SIG-M5 (cell line): ENCODE measurements at places on chromosomes 5 and 9.

DNA sequence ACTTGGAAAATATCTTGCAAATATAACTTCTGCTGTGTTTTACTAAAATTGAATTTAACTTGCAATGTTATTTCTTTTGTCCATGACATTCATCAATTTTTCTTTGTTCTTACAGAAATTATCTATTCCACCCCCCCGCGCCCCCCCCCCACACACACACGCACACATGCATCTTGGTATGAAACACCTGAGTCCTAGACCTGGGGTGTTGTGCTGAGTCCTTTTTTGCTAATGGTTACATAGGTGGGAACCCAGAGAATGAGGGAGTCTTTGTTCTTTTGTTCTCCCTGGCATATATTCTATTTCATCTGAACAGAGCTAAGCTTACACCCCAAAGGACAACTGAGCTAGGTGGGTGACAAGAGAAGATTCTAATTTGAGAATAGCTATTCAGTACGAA lies 308.9 kb downstream of the CWC27 start:
- DNase-seq, result no peak

GRCh38 chr5:58886315-58887207 lies 303.7 kb downstream of the RAB3C start:
- no peak for DNase-seq

DNA sequence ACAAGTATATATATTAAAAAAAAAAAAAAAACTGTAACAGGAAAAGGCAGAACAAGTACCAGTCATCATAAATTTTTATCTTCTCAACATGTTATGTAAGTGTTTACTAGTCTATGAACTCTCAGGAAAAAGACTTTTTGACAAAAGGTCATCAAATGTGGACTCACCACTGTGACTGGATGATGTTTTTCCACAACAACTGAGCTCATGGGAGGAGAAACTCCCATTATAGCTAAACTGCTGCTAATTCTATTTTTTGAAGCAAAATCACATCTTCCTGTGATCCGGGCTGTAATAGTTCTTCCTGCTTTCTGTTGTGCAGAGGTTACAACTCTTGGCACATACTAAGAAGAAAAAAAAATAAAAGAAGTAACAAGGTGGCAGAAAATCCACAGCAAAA lies 39.6 kb downstream of the POC5 start:
- no peak for DNase-seq

DNA sequence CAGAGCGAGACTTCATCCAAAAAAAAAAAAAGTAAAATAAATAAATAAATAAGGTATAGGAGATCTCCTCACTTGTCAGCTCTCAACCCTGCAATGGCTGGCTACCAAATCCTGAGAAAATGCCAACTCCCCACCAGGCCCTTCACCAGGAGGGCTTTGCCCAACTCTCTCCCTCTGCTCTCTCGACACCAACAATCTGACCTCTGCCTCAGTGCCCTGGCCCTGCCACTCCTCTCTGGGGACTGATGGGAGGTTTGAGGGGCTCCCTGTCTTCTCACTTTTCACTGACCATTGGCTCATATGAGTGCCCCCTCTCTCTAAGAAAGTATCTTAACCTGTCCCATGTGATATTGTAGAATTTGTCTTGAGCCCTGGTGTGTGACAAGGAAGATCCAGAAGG lies 52.6 kb upstream of the SH3PXD2B start:
- DNase-seq, result no peak

DNA sequence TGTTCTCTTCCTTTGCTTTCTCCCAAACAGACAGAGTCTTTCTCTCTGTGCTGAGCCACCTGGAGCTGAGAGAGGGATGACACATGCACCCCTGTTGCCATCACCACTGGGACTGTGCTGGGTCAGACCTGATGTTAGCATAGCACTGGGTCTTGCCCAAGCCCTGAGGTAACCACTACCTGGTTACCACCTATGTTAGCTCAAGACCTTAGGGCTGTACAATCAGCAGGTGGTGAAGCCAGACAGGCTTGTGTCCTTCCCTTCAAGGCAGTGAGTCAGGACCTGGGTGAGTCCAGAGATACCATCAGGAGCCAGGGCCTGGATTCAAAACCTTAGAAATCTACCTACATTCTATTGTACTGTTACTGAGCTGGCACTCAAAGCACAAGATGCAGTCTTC lies 32.1 kb downstream of the FST start:
- DNase-seq, result no peak

DNA sequence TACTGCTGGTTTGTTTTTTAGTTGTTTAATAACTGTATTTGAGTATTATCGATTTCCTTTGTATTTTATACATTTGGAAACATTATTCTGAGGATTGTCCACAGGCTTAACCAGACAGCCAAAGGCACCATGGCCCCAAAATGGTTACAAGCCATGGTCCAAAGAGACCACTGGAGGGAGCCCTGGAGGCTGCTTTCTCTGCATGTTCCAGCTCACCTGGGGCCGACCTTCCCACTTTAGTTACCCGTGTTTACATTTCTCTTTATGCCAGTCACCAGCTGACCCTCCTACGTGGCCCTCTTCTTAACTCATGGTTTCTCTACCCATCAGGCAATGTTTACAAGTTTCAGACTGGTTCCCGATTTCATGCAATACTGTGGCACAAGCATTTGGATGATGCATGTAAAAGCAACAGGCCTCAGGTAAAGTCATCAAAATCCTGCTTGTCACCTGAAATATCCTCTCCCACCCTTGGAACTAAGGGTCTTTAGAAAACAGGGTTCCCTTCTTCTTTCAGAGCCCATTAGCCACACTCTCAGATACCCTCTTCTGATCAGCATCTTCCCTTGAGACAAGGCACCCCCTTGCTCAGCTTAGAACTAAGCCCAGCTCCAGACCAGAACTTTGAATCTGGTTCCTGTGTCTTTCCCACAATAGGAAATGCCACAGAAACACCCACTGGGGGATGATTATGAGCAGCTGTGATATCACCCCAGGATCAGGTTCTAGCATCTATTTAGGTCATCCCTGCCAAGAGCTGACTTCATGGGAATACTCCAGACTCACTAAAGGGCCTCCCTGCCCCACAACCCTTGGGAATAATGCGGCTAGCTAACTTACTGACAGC lies 49.9 kb upstream of the GARNL3 start:
- DNase-seq, result no peak

DNA sequence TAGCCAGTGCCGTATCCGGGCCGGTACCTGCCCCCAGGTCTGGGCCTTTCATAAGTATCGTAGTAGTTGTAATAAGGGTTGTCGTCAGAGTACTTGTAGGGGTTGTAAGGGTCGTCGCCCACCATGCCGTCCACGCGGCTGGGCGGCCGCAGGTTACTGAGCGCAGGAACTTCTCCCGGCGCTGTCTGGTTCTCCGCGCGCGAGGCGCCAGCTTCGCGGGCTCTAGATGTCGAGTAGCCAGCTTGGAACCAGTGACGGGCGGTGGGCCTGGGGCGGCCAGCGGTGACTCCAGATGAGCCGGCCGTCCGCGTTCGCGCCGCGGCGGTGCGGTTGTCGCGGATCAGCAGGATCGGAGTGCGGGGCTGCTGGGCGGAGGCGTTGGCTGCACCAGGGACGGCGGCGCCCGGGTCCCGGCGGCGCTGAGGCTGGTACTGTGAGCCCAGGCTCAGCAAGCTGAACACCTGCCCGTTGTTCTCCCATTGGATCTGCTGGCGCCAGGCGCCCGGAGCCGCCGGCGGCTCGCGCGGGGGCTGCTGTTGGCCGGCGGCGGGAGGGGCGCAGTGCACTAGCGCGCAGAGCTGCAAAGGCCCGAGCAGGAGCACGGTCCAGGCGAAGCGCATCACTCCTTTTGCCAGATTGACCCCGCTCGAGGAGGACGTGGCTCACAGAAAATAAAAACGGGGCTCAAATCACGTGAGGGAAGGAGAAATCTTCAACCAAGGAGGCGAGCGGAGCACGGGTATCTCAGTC lies 518 bp downstream of the LOX start:
- no peak for DNase-seq

- DNase-seq, result no peak
These were observed 57.7 kb downstream of the FGF18 start for GRCh38 chr5:171477101-171477500.

DNA sequence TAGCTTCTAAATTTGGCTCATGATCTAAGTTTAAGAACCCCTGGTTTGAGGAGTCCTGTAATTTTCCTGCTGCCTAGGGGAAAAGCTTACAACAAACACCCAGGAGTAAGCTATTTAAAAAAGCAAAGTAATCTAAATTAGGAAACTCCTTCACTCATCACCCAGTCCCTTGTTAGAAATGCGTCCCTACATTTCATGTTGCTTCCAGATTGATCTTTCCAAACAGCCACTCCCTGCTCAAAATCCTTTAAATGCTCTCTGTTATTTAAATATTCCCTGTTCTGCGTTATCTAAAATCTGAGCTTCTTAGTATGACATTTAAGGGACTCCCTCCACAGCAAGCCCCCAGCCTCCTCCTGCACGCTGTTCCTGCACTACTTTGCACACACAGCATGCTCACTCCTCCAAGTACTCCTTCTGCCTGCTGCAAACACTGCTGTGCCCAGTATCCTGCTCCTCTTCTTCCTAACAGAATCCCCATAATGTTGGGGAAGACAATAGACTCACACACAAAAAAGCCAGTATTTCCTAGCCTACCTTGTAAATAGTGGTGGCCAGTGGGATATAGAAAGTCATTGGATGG lies 123.3 kb upstream of the RASEF start:
- no peak for DNase-seq

- no peak for DNase-seq
These were observed 2.5 kb downstream of the JADE2 start for GRCh38 chr5:134527961-134528424.

DNA sequence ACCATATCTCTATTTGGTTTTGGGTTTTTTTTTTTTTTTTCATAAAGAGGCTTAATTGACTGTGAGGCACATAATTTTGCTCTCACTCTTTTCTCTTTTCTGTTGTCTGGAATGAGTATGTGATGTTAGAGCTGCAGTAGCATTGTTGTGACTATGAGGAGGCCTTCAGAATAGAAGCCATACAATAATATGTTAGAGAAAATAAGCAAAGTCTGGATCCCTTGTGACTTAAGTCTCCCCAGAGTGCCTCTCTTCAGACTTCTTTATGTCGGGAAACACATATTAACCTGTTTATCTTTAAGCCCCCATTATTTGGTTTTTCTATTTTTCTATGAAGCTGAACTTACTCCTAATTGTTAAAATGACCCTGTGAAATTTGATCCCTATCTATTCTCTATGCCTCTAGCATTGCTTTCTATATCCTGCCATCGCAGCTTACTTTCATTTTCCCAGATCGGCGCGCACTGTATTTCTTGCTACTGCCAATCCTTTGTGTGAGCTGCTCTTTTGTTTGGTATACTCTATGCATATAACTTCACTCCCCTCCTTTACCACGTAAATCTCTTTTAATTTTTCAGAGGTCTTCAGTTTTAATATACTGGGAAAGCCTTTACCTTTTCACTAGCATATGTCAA lies 372.5 kb upstream of the KCNN2 start:
- no peak for DNase-seq

DNA sequence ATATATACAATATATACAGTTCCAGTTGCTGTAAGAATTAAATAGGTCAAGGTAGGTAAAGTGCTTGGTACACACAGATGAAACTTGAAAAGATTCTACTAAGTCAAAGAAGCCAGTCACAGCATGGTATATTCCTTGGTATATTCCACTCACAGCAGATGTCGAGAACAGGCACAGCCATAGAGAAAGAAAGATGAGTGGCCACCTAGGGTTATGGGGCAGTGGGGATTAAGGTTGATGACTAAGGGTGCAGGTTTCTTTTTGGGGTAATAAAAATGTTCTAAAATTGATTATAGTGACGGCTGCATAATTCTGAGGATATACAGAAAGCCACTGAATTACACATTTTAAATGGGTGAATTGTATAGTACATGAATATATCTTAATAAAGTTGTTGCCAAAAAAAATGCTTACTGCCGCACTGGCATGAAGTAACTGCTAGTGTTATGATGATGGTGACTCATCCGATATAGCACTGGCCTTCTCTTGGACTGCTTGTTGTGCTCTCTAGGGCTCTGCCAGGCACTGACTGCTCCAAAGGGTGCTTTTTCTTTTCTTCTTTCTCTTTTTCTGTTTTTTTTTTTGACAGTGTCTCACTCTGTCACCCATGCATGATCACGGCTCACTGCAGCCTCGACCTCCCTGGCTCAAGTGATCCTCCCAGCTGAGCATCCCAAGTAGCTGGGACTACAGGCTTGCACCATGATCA lies 23.5 kb downstream of the TBC1D2 start:
- no peak for DNase-seq

DNA sequence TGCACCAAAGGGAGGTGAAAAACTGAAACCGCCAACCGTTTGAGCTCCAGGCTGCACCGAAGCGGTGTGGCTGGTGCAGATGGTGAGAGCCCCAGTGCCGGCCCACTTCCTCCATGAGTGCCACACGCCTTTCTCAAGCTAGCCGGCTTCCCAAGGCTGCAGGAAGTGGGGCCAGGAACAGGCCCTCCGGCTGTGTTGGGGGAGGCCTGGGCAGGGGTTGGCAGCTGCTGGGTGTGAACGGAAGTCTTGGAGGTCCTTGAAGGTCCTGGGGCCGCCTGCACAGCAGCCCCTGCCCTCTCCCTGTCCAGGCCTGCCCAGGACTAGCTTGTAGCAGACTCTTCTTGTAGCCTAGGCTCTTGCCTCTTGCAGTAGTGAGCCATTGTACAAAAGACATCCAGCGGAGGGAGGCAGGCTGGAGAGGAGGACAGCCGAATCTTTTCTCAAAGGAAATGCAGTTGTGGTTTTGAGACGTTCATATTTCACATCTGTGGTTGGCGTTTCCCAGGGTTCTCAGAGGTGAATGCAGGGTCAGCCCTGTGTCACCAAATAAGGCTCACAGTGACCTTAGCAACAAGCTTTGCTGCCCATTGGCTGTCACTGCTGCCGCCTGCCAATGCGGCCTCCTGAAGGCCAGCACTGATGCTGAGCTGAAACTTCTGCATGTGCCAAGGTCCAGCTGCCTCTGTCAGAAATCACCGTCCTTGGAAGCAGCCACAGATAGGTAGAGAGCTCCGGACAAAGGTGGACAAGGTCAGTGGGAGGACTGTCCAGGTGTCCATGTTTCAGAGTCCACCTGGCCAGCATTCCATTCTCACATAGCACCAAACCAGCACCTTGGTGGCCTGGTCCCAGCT lies 23.9 kb downstream of the IRF1 start:
- peak; percentile 85 for DNase-seq

- no peak for DNase-seq
These were observed 324.8 kb downstream of the TMEM38B start for GRCh38 chr9:106019039-106019680.

- DNase-seq, result no peak
These were observed 27.7 kb downstream of the WDR36 start for GRCh38 chr5:111119856-111120255.
